Frontal cortex (tissue), 4 donors: ENCODE measurements at places on chromosomes 6 and 20. TPM values are rescaled to one million over a fixed set of nuclear protein-coding genes. Genes with fewer than 3 reads are reported as not detected.

The ASIP gene
- total RNA-seq = not detected

The MAP3K4 gene
- total RNA-seq = 32.2 TPM

The HCRTR2 gene
- total RNA-seq = 30.6 TPM

The SYCP2 gene
- 4.1 TPM for total RNA-seq

The EDN3 gene
- 0.82 TPM for total RNA-seq

The TINAG gene
- total RNA-seq = 0.41 TPM

The COL9A3 gene
- total RNA-seq = 10.2 TPM

The SPTLC3 gene
- total RNA-seq = 0.82 TPM

The OTOR gene
- 0.82 TPM for total RNA-seq
